Activated CD4-positive, CD25-positive, alpha-beta regulatory T cell treated with anti-CD3 and anti-CD28 coated beads, Interleukin-2, amount 50 U/mL, for 72 hours (primary cell): ENCODE measurements at places on chromosomes 4 and X.

- no peak for DNase-seq
These were observed 12.2 kb downstream of the SH3TC1 start for GRCh38 chr4:8211251-8211650.

DNA sequence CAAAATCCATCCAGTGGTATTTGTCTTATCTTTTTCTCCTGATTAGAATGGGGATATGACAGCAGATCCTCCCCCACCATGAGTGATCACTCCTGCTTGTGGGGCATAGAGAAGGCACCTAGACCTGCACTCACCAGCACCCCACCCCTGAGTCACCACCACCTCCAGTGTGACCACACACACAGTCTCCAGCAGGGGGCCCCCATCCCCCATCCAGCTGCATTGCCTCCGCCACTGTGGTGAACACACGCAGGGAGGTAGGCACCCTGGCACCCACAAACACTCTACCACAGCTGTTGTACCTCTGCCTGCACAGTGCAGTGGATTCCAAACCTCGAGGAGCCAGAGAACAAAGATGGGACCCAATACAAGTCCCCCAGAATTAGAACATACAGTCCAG lies 9.0 kb upstream of the MAGEA8 start:
- DNase-seq, result peak; percentile 47

DNA sequence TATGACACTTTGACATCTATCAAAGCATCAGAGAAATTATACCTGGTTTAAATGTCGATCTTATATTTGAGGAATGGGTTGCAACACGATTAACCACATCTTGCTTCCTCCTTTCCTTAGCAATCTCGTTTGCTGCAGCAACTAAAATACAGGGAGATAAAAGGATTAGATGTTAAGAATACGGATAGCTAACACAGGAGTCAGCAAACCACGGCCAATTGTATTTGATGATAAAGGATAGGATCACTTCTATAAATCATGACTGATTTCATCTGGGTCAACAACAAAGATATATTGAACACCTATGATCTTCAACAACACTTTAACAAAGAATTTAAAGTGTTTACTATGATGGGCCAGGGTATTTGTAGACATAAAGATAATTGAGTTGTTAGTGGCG lies 5.0 kb downstream of the MAP7D3 start:
- DNase-seq, result no peak

- DNase-seq, result no peak
These were observed 68.8 kb downstream of the SPANXN4 start for GRCh38 chrX:143094417-143095023.

DNA sequence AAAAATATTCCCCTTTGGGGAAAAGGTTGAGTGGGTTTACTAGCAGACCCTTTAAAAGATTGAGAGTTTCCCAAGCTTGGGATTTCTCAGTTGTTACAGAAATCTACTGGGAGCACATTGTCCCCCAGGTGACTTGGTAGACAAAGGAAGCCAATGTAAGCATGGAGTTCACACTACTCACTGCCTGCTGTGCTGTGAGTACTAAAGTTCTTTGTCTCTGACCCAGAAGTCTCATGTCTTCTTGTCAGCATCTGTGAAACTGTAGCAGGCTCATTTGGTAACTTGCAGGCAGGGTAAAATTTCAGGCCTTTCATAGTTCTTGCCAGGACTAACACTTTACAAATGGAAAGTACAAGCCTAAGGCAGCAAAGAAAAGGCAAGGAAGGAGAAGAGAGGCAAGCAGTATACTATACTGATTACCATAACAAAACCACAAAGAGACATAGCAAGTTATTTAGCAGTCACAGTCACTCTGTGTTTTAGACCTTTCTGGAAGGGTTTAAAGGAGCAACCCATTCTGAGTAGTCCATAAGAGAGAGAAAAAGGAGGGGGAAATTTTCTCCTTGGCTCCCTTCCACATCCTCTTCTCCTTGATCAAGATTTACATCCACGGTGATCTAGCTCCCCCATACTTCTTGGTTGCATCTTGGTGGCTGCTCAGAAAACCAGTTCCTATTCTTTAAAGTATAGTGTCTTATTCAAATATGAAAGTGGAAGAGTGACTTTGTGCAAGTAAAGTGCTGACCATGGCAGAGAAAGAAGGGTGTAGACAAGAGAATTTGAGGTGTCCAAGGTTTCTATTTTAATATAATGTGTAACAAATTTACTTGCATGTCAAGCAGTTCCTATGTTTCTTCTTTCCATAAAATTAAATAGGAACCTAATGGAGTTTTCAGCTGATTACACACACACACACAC lies 160.0 kb upstream of the PDE5A start:
- no peak for DNase-seq

DNA sequence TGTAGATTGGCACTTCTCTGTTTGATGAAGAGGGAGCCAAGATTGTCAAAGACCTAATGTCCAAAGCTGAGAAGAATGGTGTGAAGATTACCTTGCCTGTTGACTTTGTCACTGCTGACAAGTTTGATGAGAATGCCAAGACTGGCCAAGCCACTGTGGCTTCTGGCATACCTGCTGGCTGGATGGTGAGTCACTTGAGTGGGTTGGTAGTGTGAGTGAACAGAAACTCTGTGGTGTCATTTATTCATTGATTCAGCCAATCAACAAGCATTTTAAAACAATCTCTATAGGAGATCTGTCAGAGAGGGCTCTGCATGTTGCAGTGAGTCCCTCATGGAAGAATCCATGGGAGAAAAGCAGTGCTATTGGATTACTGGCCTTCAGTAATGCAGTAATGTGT lies 16.3 kb downstream of the TAF9B start:
- no peak for DNase-seq

GRCh38 chr4:140052050-140052449 lies 101.9 kb downstream of the MAML3 start:
- no peak for DNase-seq

DNA sequence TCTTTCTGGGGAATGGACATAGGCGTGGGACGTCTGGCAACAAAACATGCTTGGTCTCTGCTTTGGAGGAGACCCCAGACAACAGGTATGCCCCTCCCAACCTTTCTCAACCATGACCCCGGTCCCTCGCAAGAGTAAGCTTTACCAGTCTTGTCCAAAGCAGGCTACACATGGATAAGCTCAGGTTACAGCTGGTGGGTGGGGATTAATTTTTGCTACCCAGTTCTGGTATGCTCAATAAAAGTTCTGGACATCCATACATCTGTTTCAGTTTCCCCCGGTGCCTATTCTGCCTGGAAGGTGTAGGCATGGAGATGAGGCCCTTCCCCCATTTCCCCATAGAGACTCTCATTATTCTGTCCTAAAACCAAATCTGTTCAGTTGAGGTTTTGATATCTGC lies 54.5 kb upstream of the NOCT start:
- no peak for DNase-seq

GRCh38 chr4:32022071-32022470 lies 1301.9 kb downstream of the PCDH7 start:
- no peak for DNase-seq

GRCh38 chr4:77960367-77960766 lies 96.8 kb upstream of the FRAS1 start:
- DNase-seq, result no peak

GRCh38 chrX:43717161-43717560 lies 61.1 kb downstream of the MAOA start:
- DNase-seq, result no peak

GRCh38 chr4:127533028-127533700 lies 99.6 kb upstream of the INTU start:
- DNase-seq, result no peak

DNA sequence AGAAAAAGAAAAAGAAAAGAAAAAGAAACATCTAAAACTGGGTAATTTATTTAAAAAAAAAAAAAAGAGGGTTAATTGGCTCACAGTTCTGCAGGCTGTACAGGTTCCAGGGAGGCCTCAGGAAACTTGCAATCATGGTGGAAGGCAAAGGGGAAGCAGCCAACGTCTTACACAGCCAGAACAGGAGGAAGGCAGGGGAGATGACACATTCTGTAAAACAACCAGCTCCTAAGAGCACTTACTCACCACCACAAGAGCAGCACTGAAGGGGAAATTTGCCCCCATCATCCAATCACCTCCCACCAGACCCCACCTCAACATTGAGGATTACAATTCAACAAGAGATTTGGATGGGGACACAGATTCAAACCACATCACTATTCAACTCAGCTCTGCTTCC lies 36.8 kb upstream of the TMEM184C start:
- no peak for DNase-seq

GRCh38 chr4:74353858-74354257 lies 11.1 kb upstream of the EREG start:
- DNase-seq, result no peak

GRCh38 chr4:123278755-123279154 lies 117.8 kb upstream of the SPRY1 start:
- DNase-seq, result no peak

DNA sequence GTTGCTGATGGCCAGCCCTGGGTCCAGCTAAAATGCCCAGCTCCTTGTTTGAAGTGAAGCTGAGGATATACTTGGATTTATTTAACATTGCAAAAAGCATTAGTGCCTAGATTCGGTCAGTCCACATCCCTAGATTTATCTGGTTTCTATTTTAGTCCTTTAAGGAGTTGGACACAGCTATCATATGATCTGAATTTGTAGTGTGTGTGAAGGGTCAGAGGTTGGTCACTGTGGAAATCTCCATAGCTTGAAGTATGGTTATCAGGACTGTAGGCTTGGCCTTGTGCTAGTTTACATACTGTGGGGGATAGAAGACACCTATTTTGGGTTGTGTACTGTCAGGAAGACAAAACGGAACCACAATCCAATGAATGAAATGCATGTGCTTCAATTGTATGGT lies 28.8 kb downstream of the NLGN3 start:
- no peak for DNase-seq

DNA sequence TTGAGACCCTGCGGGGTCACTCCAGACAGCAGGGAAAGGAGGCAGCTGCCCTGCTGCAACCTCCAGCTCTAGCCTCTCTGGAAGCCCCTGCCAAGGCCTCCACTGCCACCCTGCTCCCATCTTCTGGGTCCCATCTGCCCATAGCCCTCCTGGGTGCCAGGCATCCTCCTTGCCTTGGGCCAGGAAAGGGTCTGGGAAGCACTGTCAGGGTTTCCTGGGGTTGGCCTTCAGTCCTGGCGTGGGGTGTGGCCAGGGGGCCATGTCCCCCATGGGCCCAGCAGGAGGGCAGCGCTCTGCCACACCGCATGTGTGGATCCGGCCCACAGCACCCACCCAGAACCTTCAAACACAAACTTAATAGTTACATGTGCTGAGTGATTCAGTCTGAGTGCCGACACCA lies 3.4 kb upstream of the CPLX1 start:
- no peak for DNase-seq

DNA sequence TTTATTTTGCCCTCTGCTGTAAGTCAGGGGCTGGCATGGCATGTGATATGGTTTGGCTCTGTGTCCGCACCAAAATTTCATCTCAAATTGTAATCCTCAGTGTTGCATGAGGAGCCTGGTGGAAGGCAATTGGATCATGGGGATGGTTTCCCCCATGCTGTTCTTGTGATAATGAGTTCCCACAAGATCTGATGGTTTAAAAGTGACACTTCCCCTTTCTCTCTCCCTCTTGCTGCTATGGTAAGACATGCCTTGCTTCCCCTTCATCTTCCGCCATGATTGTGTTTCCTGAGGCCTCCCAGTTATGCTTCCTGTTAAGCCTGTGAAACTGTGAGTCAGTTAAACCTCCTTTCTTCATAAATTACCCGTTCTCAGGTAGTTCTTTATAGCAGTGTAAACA lies 72.0 kb upstream of the MSX1 start:
- no peak for DNase-seq

DNA sequence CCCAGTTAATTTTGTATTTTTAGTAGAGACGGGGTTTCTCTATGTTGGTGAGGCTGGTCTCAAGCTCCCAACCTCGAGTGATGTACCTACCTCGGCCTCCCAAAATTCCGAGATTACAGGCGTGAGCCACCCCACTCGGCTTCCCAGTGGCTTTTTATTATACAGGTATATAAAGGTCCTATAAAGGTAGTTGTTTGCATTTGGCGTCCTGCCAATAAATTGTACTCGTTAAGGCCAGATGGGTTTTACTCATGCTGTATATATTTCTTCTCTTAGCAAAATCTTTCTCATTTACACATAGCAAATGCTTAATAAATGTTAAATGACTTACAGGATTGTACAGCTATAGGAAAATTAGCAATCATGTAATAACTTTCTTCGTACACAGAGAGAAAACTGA lies 6.9 kb downstream of the SHROOM3 start:
- no peak for DNase-seq

DNA sequence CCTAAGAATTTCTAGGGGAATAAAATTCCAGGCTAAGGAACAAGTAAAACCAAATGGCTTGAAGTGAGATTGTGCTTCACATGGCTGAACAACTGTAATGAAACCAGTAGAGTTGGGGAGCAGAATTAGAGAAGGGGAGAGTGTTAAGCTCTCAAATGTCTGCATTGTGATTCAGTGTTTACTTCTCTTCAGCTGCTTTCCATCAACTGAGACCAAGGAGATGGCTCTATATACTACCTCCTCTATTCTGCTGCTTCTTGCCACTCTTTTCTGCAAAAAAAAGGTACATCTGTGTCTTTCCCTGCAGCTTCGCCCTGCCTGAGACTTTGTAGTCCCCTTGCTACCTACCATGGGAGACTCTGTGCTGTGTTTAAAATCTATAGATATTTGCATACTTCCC lies 73.5 kb downstream of the WDFY3 start:
- no peak for DNase-seq

DNA sequence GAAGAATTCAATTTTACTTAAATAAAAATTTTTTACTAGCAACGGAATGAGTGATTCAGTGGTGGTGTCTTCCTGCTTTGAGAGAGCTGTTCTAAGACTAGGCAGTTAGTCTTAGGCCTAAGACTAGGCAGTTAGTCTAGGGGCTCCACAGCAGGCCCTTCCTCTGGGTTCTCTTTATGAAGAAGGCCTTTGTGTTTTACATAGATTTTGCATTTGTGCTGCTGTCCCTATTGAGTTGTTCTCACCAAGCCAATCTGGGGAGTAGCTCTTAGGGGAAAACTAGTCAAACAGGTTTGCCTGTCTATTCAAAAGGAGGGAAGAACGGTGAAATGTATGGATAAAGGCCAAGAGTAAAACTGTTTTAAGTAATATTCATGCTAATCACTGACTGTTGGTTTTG lies 7.6 kb downstream of the UGT8 start:
- DNase-seq, result no peak

DNA sequence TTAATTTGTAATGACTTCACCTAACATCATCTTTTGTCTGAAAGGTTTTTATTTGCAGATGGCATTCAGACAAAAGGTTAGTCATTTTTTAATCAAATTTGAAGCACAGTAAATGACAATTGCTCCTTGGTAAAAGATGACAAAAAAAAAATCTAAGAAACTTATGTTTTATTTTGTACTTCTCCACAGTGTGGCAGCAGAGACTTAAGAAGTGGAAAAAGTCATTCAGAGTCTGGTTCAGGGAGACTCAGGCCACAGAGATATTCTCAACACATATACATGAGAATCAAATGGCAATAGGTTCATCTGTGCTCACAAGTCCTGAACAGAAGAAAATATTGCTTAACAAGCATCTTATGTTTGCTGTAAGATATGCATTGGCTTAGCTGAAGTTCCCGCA lies 436.2 kb downstream of the KCNIP4 start:
- DNase-seq, result no peak

- no peak for DNase-seq
These were observed 59.8 kb downstream of the MRPL1 start for GRCh38 chr4:77922158-77923094.

- no peak for DNase-seq
These were observed 55.7 kb downstream of the GRID2 start for GRCh38 chr4:92359491-92359890.
